ENCODE measurements at places on chromosomes 2 and 18.

GRCh38 chr18:24398540-24398939, 916 bp upstream of the OSBPL1A start:
- DNase-seq: no peak

DNA sequence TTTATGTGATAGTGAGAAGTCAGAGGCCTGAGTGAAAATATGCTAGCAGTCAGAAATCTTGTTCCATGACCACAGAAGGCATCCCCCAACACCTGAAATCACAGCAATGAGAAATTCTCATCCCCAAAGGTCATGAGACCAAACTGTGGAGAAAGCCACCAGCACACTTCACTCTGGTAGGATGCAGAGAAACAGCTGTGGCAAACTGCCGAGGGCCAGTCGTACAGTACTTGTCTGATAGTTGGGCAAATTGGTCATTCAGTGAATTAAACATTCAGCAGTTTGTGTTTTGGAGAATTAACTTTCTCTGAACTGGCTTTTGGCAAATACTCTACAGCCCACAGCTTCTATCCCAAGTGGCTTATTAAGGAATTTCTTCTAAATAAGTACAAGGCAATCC, 117.2 kb downstream of the TSN start:
- no peak for DNase-seq

DNA sequence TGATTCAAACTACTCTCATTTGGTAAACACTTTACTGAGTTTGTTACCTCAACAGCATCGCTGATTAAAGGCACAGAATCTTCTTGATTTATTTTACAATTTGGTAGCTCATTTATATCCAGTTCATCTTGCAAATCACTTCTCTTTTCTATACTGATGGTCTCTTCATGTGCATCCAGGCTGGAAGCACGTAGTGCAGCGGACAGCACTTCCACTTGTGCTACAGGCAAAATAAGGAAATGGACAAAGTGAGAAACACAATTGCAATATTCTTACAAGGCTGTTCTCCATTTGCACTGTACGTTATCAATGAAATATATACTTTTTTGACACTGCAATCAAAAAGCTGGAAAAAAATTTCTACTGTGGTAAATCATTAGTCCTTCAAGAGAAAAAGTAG, 51.0 kb downstream of the PPP4R1 start:
- no peak for DNase-seq

DNA sequence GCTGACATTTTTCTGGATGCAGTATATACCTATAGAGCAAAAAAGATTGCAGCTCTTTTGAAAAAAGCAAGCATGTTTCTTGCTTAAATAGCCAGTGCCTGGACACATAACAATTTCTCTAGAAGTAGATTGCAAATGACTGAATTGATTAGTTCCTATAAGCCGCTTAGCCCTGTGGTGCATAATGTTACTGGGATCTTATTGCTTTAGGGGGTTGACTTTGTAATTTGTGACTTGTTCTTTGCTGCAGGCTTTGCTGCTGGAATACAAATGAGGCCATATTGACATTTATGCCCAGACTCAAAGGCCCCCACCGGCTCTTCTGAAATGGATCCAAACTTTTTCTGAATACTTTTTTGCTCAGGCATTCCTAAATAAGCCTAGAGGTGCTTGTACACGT, 182.6 kb downstream of the SH3BP4 start:
- DNase-seq: no peak

DNA sequence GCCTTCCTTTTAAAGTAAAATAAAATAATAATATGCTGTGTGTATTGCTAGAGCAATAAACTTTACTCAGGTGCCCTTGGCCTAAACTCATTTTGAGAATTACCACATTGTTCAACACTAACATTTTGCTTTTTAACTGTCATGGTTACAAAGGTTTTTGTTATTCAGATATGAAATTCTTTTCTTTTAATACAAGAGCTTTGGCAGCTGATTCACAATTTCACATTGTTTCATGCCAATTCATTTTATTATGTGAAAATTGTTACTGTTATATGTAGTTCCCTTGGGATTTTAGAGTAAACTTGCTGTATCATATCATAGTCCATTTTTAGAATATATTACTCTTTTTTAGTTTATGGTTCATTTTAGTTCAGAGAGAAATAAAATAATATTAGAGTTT, 65.8 kb upstream of the ZNF804A start:
- DNase-seq: no peak

- DNase-seq: no peak
These were observed 50.7 kb downstream of the GREB1 start for GRCh38 chr2:11584525-11585056.

DNA sequence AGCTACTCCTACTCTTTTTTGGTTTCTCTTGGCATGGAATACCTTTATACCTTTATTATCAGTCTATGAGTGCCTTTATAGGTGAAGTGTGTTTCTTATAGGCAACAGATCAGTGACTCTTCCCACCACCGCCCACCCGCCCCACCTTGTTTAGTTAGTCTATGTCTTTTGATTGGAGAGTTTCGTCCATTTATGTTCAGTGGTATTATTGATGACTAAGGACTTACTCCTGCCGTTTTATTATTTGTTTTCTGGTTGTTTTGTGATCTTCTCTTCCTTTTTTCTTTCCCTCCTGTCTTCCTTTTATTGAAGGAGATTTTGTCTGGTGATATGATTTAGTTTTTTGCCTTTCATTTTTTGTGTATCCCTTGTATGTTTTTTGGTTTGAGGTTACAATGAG, 179.5 kb downstream of the GULP1 start:
- DNase-seq: no peak

- DNase-seq: no peak
These were observed 87.2 kb downstream of the COBLL1 start for GRCh38 chr2:164754157-164755093.

DNA sequence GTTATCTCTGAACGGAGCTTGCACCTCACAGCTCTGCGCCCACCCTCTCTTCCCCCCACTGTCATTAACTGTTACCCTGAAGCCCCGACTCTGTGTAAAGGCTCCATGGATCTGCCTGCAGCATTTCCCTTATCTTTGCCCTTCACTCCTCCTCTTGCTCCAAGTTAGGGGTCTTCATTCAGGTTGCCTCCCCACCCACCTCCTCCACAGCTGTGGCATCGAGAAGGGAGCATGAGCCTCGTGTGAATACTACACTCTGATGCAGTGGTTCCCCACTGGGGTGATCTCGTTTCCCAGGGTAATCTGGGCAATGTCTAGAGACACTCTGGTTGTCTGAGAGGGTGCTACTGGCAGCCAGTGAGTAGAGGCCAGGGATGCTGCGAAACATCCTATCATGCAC, 51.4 kb downstream of the REEP1 start:
- no peak for DNase-seq

- peak; percentile 72 for DNase-seq
These were observed 146.7 kb upstream of the L3MBTL4 start for GRCh38 chr18:6561420-6561861.

DNA sequence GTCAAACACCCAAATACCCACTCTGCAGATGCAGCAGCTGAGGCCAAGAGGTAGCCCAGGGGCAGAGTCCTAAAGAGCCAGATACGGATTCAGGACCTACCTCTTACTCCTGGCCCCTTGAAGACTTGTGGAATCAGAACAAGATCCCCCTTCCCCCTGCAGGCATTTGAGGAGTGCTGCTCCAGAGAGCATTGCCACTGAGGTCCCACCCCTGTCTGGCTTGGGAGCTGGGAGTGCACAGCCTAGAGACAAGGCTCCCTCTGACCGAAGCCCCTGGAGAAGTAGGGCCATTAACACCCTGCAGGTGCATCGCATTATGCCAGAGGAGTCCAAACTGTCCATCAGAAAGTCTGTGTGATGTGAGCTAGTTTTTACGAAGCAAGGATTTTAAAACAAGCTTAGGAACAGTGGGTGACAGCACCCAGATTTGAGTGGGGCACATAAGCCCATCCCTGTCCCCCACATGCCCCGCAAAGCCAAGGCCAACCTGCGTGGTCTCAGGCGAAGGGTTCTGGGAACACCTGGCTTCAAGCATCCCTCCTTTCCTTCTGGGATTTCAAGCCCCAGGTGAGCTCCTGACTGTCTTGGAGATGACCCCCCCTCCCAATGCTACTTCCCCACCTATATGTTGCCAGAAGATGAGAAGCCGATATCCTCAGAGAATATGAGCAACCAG, 48.4 kb downstream of the MTERF4 start:
- no peak for DNase-seq

- no peak for DNase-seq
These were observed 31.3 kb downstream of the CNGA3 start for GRCh38 chr2:98377544-98377943.

DNA sequence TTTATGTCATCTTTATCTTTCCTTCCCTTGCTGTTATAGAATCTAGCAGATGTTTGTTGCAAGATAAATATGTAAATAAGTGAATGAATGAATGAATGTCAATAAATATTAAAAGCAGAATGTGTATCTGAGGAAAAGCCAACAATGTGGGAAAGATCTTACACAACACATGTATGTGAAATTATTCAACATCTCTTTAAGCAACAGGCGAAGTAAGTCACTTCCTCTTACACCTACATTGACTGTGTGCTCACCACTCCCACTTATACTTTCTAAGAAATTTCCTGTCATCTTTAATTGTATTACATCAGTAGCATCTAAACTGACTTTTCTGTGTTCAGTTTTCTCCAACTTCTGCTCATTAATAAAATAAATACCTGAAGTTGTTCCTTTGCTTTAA, 43.0 kb downstream of the RAD51AP2 start:
- no peak for DNase-seq

DNA sequence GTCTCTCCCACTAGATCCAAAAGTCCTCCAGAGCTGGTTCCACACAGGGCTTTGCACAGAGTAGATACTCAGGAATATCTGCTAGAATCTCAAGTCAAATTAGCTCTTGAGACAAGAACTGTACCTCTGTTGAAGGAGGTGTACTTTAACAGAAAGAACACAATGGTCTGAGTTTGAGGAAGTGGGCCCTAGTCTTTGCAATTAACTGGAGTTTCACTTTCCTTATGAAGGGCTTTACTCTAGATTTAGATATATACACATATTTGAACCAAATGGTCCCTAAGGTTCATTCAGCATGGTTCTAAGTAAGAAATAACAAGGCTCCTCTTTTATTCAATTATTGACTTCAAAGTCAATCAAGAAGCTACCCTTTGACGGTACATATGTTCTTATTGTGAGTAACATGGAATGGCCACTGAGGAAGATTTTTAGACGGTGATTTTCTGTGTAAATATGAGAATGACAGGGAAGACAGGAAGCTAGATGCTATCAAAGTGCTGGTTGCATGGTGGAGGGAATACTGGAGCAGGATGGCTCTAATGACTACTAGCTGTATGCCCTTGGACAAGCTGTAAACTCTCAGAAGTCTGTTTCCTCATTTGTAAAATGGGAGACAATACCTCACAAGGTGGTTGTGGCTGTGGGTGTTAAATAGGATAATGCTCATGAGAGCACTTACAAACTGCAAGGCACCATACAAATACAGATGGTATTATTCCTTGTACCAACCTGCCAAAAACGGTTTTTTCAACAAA, 73.5 kb upstream of the SERTAD2 start:
- no peak for DNase-seq

DNA sequence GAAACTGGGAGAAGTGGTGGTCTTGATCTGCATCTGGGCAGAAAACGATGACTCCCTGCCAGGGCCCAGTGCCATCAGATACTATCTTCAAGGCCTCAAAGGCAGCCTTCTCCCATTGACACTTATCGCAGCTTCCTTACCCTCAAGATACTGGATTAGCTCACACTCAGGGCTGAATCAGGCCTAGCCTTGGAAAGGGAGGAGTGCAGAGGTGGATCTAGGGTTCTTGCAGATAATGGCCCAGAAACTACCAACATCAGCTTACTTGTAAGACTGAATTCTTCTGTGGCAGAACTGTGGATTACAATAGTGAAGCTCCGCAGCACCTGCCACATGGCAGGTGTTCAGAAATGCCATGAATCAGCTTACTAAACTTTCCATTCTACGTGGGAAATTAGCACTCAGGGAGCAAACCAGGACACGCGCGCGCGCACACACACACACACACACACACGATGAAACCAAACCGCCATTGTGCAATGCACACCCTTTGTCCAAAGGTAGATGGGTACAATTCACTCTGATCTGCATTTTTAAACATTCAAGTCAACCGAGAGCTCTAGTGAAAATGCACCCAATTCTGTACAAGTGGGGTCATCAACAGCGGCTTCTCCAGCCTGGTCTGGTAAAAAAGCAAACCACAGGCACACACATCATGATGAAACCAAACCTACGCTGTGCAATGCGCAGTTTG, 26.3 kb upstream of the TMEM182 start:
- peak; percentile 21 for DNase-seq

DNA sequence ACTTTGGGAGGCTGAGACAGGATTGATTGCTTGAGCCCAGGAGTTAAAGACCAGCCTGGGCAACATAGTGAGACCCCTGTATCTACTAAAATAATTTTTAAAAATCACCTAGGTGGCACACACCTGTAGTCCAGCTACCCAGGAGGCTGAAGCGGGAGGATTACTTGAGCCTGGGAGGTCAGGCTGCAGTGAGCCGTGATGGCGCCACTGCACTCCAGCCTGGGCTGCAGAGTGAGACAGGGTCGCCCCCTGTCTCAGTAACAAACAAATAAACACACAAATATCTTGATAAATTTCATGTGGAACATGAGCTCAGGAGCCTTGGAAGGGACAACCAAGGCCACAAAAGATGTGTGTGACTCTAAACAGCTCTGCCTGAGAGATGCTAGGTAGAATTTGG, 11.7 kb upstream of the ANKRD53 start:
- no peak for DNase-seq

DNA sequence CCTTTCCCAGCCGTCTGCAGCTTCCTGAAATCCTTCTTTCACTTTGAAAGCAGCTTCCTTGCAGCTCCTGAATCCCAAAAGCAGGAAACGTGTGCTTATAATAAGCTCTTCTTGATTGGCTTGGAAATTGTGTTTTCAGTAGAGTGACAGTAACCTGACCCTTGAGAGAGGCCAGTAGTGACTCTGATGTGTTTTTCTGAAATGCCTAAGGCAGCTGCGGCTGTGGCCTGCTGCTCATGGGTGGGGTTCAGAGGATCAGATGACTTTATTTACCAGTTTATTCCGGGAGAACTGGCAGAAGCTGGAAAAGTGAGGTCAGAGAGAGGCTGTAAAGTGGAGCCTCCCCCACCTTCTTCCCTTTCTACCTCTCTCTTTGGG, 31.9 kb upstream of the RPIA start:
- DNase-seq: peak; percentile 69
